AG08395 (cell line): ENCODE measurements at places on chromosomes 5 and 9.
A peak's percentile ranks its signal among the peaks of the same experiment; 100 is the strongest.

- DNase-seq, result no peak
Measured at GRCh38 chr5:160500786-160501779, 79.4 kb downstream of the PTTG1 start.

DNA sequence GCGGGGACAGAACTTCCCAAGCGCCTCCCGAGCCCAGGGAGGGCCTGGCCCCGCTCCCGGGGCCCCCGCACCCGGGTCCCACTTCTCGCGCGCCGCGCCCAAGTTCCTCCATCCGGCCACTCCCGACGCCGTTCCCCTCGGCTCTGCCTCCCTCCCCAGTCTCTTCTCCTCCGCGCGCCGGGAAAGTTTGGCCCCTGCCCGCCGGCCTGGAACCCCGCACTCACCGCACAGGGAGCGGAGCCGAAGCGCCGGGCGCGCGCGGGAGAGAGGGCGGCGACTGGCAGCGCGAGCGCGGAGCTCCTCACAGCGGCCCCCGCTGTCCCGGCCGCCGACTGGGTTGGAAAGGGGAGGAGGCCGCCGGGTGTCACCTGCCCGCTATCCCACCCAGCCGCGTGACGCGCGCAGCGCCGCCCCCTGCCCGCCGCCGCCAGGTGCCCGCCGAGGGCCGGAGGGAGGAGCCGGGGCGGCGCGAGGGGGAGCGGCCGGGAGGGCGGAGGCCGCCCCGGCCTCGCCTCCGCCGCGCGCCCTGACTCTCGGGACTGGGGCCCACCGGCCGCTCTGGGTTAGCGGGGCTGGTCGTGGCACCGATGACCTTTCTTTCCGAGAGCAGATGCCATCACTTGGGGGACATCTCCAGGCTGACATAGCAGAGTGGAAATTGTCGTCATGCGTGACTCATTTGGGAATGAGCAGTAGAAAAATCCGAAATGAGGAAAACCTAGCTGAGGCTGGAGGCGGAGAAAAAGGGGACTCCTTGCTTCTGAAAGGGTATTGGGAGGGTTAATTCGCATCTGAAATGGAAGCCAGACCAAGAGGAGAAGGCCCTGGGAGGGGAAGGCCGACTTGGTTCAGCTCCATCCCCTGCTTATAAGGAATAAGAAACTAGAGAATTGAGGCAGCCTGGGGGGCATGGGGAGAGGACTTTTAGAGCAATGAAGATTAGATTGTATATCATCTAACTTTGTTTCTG lies at the start of gene ELOVL7:
ELOVL7 (minus strand) TSS at position 334 of the 970 bp plus-strand sequence. CDS start 56,872 bp downstream, outside the sequence.
- peak; percentile 31 for DNase-seq

DNA sequence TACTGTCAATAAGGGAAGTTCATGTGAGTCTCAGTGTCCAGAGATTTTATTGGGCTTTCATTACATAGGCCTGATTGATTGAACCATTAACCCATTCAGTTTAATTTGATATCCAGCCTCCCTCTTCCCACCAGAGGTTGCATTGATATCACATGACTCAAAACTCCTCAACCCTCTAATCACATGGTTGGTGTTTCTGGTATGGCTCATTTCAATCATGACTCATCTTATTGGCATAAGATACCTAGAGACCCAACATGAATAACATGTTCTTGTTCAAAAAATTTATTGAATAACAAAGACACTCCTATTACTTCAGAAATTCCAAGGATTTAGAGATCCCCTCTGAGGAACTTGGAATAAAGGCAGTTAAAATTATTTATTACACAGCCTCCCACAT lies 982.2 kb downstream of the TLE1 start:
- DNase-seq, result no peak

- DNase-seq, result no peak
Measured at GRCh38 chr5:120382833-120383232, 81.3 kb upstream of the PRR16 start.

GRCh38 chr5:55572020-55572419 lies 37.3 kb upstream of the PLPP1 start:
- DNase-seq, result no peak

- DNase-seq, result no peak
Measured at GRCh38 chr5:142571371-142571770, 114.5 kb downstream of the FGF1 start.

GRCh38 chr5:128082551-128083032 lies 974 bp upstream of the SLC12A2 start:
- no peak for DNase-seq

DNA sequence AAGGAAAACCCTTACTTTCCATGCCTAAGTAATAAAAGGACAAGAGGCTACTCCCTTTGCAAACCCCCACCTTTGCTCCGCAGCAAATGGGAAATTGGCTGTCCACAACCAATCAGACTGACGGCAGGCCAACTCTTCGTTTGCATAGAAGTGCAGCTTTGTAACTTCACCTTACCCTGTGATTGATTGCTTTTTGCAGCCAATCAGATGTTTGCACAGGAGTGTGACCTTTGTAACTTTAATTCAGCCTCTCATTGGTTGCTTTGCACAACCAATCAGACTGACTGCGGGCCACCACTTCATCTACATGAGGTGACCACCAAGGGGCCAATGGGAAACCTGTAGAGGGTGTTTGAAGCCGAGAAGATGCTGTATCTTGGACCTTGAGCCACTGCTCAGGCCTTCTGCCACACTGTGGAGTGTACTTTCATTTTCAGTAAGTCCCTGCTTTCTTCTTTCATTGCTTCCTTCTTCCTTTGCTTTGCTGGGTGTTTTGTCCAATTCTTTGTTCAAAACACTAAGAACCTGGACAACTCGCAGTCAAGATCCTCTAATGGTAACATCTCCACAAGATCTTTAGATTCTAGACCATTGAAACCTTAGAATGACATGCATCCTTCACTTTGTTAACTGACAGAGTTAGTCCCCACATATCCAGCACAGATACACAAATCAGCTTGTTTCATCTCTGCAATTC lies 51.3 kb upstream of the FREM1 start:
- DNase-seq, result no peak

- DNase-seq, result no peak
Measured at GRCh38 chr5:111398013-111398412, 114.3 kb downstream of the STARD4 start.

GRCh38 chr5:107508097-107508496 lies 162.6 kb downstream of the EFNA5 start:
- no peak for DNase-seq

GRCh38 chr5:172859966-172860365 lies 25.9 kb downstream of the ERGIC1 start:
- no peak for DNase-seq

DNA sequence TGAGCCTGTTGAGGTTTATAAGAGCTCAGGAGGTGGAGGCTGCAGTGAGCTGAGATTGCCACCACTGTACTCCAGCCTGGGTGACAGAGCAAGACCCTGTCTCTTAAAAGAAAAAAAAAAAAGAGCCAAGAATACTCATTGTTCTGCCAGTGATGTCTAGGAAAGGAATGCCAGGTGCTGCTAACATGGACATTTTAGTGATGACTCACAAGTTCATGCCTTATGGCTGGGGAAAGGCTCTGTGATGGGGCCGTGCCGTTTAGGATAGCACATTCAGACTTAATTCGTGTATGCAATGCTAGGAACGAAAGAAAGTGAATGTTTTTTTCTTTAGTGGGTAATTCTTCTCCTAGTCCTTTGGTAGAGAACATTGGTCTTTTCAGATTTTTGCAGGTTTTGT lies 134.2 kb downstream of the ARHGAP26 start:
- no peak for DNase-seq

DNA sequence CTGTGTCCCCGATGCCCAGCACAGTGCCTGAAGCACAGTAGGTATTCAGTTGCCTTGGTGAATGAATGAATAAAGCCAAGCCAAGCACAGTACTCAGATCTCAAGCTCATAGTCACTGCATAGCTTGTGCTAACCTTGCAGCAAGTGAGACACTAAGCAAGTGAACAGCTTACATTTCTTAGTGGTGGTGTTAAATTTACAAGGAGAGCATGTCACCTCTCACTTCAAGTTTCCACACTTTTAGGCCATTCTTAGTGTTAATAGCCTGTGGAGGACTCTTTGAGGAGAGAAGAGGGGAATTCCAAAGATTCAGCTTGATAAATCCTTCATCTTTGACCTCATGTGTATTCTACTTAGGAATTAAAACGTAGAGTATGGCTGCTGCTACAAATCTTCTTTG lies 104.7 kb downstream of the C9orf152 start:
- no peak for DNase-seq

- no peak for DNase-seq
Measured at GRCh38 chr9:96719921-96720320, 58.0 kb downstream of the ZNF510 start.

DNA sequence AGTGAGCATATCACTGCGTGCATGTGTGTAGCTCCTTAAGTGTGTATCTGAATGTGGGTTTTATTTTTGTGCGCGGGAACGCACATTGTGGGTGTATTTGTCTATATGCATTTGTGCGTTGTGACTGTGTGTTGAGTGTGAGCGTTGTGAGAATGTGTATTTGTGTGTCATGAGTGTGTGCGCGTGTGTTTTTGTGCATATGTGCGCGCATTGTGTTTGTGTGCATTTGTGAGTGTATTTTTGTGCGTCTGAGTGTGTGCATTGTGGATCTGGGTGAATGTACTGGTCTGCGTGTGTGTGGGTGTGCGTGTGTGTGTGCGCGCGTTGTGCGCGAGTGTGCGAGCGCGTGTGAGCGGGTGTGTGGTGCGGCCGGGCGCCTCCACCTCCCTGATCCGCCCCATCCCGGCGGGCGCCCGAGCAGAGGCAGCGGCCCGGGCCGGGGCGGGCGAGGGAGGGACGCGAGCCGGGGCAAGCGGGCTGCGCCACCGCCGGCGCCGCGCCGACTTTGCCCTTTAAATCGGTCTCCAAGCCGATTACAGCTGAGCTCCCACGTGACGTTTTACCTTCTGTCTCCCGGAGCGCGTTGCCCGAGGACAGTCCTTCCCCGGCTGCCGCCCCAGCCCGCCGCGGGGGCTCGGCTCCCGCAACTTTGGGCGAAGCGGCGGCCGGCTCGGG lies at the start of gene RASGRF2:
RASGRF2 (plus strand) TSS at position 596 of the 675 bp plus-strand sequence. CDS start 376 bp downstream, outside the sequence.
- peak; percentile 9 for DNase-seq
